GM04503 (cell line): ENCODE measurements at places on chromosomes 5 and 9.
A peak's percentile ranks its signal among the peaks of the same experiment; 100 is the strongest.

DNA sequence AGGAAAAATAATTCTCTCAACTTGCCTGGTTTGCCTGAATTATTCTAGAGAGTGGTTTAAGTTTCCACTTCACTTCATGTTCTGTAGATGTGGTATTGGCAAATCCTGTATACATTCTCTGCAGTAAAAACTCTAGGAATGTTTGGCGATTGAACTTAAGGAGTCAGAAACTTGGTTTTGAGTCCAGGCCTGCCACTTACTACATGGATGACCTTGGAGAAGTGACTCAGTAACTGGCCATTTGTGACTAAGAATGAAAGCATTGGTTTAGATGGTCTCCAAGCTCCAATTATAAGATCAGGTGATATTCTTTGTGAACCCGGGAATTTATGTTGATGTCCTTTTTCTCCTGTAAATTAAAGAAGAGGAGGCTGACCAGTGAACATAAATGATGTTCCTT, 233.8 kb downstream of the GAS1 start:
- DNase-seq, result no peak

DNA sequence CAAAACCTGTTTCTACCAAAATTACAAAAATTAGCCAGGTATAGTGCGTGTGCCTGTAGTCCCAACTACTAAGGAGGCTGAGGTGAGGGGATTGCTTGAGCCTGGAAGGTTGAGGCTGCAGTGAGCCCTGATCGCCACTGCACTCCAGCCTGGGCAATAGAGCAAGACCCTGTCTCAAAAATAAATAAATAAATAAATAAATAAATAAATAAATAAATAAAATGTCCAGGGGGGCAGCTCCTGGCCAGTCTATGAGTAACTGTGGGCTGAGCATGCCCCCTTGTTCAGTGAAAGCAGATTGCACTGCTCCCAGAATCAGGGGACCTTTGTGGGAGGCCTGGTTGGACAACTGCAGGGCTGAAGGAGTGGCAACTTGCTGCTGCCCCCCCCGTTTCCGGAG, 62.7 kb downstream of the PDE6A start:
- DNase-seq, result no peak

GRCh38 chr5:137190441-137190840, 308.7 kb downstream of the SPOCK1 start:
- DNase-seq, result peak; percentile 63

DNA sequence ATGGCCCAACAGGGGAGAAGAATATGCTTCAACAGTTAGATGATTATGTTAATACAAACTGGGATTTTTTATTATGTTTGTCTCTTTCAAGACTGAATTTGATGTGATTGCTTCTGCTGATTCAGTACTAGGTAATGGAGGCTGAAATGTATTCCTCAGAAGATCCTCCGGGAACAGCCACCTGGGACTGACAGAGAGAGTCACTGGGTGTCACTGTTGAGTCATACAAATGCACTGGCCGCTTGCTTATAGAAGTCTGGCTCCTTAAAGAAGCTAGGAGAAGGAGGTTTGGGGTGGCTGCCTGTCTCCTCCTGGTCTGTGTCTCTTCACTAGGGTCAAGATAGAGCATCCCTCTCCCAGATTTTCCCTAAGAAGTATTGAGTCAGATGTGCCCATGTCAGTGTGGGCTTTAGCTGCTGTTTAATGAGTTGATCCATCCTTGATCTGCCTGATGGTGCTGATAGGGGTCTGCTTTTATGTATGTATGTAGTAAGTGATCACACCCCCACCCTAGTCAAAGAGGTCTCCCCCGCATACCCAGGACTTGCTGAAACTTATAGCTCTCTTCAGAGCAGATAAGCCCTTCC, 773.4 kb downstream of the BRINP1 start:
- DNase-seq, result peak; percentile 26

DNA sequence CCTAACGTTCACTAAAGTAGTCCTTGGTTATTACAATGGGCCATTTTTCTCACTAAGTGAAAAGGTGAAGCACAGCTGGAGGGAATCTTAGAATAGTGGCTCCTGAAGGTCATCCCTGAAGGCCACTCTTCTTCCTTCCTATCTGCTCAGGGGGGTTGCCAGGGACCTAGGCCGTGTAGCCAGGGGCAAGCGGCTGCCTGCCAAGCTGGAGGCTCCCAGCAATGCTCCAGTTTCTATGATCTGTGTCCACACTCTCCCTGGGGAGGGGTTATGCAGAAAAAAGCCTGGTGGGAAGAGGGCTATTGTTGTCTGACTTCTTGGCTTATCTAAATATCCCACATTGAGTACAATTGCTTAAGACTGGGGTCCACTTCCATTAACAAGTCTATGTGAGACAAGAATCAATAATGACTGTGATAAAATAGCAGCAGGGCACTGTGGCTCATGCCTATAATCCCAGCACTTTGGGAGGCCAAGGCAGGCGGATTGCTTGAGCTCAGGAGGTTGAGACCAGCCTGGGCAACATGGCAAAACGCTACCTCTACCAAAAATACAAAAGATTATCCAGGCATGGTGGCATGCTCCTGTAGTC, 3.8 kb downstream of the NMRK1 start:
- DNase-seq, result no peak

GRCh38 chr9:134208310-134208841, 44.0 kb upstream of the RNU6ATAC start:
- no peak for DNase-seq

- DNase-seq, result no peak
These were observed 42.3 kb upstream of the VDAC1 start for GRCh38 chr5:134046801-134047686.

DNA sequence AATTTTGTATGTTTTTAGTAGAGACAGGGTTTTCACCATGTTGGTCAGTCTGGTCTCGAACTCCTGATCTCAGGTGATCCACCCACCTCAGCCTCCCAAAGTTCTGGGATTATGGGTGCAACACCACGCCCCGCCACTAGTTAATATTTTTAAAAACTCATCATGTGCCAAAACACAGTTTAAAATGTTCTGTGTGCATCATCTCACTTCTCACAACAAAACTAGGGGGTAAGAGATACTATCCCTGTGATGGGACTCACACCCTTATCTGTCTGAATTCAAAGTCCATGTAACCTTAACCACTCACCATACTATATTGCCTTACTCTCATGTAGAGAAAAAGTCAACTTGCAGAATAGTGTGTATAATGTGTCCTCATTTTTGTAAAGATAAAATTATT, 2.6 kb downstream of the PKD2L2 start:
- DNase-seq, result no peak

DNA sequence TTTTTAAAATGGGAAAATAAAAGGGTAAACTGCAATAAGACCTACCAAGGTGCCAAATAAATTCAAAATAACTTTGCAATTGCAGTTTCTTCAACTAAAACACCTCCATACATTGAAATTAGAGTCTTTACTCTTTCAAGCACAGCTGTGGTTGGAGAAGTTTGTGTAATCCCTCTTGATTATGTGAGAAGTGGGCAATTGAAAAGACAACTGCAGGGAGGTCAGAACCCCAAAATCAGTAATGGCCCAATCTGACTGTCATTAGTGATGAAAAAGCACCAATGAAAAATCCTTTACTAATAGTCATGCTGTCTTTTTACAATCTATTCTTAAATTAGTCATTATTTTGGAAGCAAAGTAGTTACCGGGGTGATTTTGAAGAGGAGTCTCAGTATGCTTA, 116.7 kb upstream of the RGMB start:
- DNase-seq, result no peak

GRCh38 chr9:134315716-134316448, 10.4 kb upstream of the RXRA start:
- no peak for DNase-seq

DNA sequence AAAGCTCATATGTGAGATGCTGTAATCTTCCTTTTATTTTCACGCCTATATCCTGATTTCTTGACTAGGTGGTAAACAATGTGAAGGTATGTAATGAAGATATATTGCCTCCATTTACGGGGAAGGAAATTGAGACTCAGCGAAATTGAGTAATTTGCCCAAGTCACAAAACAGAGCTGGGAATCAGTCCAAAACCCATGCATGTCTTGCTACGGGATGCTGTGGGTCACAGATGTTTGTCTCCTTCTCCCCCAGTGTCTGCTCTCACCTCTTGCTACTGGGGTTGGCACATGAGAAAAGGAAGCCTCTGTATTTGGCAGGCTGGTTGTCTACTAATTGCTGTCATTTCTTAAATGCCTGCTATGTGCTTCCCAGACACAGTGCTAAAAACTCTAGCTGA, 53.7 kb upstream of the TEX48 start:
- DNase-seq, result no peak

DNA sequence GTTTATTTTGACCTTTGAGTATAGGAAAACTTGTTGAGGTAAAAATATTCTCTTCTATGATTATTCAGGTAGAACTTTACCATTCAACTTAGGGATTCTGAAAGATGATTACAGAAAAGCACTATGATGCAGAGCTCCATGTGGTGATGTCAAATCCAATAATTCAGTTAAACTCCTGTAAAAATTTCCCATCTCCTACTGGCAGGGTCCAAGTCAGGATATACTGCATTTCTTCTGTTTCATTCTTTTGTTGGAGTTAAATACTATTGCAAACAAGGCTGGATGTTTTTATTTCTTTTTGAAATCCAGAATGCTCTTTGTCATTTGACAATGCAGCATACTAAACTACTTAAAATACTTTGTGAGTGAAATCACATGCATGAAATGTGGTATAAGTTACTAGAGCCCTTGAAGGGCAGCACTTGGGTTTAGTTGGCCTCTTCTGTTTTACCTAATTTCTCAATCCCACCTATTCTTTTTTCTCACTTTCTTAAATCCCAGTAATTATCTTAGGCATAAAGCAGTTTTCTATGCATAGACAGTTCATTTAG, 204.5 kb downstream of the FBXL7 start:
- DNase-seq, result no peak

GRCh38 chr5:155189476-155189875, 175.9 kb downstream of the KIF4B start:
- no peak for DNase-seq

- DNase-seq, result no peak
These were observed 3.2 kb upstream of the TNC start for GRCh38 chr9:115121181-115121580.

DNA sequence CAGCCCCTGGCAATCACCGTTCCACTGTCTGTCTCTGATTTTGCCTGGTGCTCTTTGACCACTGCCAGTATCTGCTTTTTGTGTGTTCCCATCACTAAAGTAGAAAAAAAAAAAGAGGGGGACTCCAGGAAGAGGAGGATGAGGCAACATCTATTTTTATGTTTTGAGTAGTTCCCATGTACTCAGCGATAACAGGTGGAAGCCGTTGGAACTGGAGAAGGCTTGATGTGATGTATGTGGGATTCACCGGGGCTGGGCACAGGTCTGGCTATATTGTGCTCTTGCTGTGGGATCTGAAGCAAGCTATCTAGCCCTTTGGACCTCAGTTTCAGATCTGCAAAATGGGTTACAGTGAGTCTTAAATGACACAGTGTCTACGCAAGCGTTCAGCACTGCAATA, 104.9 kb downstream of the SLIT3 start:
- no peak for DNase-seq

GRCh38 chr5:62082370-62082801, 223.6 kb upstream of the KIF2A start:
- peak; percentile 13 for DNase-seq

GRCh38 chr5:168747987-168748777, 169.0 kb upstream of the PANK3 start:
- DNase-seq, result no peak

GRCh38 chr9:133954862-133955529, 37.1 kb downstream of the VAV2 start:
- DNase-seq, result no peak

- no peak for DNase-seq
These were observed 51.1 kb downstream of the NUDT12 start for GRCh38 chr5:103511554-103511885.

DNA sequence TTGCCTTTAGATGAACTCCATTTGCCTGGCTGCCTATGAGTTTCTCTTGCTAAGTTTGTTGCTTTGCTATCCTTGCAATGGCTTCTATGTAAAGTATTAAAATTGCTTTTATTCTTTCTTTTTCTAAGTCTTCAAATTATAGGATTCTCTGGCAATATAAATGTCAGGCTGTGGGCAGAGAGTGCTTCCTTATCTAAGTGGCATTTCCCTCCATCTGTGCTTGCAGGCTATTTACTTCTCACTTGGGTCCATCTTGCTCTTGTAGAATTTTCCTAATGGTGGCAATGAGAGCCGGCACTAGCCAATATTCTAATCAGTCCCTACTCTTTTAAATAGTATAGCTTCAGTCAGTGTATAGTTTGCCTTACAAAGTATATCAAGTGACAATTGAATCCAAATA, 63.3 kb downstream of the FAM174A start:
- no peak for DNase-seq

GRCh38 chr5:169081000-169081724, 219.8 kb downstream of the SLIT3 start:
- DNase-seq, result no peak

GRCh38 chr5:39977066-39977655, 552.4 kb upstream of the DAB2 start:
- DNase-seq, result no peak

- DNase-seq, result no peak
These were observed 14.1 kb downstream of the TNFSF15 start for GRCh38 chr9:114791736-114792135.

GRCh38 chr9:108142504-108143201, 653.1 kb upstream of the KLF4 start:
- peak; percentile 89 for DNase-seq

- no peak for DNase-seq
These were observed 34.0 kb downstream of the CSF1R start for GRCh38 chr5:150052226-150052955.

DNA sequence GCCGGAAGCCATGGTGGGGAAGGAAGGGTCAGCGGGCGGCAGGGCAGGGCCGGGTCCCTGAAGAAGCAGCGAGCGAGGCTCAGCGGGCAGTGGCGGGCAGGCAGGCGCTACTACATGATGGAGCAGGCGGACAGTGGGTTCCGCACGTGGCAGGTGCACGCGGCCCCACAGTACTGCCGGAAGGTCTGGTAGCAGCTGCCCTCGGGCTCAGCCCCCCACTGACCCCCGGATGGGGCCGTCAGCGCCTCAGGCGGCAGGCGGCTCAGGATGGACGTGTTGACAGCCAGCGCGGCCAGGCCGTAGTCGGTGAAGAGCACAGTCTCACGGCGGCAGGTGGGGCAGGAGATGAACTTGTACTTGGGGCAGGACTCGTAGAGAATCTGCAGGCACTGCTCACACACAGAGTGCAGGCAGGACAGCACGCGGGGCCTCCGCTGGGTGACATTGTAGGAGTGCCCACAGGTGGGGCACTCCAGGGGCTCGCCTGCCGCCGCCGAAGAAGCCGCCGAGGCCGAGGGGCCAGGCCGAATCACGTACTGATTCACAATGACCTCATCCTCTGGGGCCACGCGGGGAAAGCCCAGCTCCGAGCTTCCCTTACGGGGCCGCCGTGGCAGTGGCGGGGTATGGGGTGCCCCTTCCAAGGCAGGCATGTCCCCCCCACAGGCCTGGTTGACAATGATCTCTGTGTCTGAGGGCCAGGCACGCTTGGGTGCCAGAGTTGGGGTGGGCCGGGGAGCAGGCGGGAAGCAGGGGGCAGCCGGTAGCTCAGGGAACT, 1.5 kb downstream of the RNF208 start:
- DNase-seq, result no peak
